ENCODE measurements at places on chromosomes 3 and 15. TPM values are rescaled to one million over a fixed set of nuclear protein-coding genes. Genes with fewer than 3 reads are reported as not detected.

GRCh38 chr15:52716536-52716935 is 37.3 kb upstream of the ATOSA start:
- no peak for DNase-seq

GRCh38 chr15:96254173-96254572 is 76.3 kb upstream of the NR2F2 start:
- no peak for DNase-seq

- DNase-seq: peak; percentile 75
These were observed 235.9 kb downstream of the LPP start for GRCh38 chr3:188389711-188390342.

DNA sequence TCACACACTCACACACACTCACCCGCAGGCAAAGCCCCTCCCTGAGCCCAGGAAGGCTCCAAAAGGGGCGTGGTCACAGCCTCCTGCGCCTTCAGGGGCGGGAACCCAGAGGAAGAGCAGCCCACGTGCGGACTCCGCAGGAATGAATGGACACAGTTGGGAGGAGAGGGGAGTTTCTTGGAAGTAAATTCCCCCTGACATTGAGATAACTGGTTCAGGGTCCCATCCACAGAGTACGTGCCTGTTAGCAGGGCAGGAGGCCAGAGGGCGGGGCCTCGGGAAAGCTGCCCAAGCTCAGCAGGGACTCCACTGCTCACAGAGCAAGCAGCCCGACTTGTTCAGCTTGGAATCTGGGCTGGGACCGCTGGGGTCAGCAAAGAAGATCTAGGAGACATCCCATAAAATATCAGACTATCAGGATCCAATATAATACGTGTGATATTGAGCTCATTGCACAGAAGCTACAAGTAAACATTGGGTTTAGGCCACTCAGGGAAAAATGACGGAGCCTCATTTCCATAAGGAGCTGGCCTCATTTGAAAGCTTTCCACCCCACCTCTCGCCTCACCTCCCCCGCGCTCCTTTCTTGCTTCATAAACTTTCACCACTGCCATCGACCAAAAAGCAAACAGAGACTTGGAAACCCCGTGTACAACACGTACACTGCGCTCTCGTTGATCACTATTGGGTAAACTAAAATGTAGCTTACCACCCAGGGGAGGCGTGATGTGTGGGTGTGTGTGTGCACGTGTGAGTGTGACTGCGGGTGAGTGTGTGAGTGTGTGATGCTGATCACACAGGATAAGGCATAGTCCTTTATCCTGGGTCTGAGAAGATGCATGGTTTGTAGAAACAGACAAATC is 36.0 kb downstream of the TM2D3 start:
- DNase-seq: no peak

DNA sequence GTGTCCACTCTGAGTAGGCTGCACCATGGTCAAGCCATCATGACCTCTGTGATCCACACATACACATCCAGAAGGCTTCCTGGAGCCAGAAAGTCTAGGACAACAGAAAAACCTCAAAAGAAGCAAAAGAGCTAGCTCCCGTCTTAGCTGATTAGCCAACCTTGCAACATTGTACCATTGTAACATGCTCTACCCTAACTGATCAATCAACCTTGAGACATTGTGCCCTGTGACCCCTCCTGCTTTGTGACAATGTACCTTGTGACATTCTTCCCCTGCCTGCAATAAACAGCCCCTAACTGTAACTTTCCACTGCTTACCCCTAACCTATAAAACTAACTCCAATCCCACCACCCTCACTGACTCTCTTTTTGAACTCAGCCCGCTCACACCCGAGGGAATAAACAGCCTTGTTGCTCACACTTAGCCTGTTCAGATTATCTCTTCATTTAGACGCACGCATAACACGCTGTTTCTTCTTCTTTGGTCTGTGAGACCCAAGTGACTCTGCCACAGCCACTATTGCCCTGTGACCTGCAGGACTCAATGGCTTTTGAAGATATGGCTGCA is 1104.6 kb downstream of the OTOL1 start:
- no peak for DNase-seq

DNA sequence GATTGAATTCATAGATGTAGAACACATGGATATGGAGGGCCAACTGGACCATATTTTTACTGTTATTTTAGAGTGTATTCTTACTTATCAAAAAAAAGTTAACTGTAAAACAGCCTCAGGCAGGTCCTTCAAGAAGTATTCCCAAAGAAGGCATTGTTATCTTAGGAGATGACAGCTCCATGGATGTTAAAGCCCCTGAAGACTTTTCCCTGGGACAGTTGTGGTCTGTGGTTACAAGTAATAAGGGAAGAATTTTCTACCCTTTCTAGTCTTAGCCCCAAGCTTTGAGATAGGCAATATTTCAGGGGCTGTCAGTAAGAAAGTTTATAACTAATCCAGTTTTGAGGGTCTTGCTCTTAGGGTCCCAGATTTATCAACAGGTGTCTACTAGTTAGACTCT is 62.5 kb downstream of the LRRC49 start:
- no peak for DNase-seq

GRCh38 chr3:134090031-134090430 is 60.3 kb upstream of the SLCO2A1 start:
- no peak for DNase-seq

- no peak for DNase-seq
These were observed 10.3 kb downstream of the DZIP3 start for GRCh38 chr3:108599677-108600409.

DNA sequence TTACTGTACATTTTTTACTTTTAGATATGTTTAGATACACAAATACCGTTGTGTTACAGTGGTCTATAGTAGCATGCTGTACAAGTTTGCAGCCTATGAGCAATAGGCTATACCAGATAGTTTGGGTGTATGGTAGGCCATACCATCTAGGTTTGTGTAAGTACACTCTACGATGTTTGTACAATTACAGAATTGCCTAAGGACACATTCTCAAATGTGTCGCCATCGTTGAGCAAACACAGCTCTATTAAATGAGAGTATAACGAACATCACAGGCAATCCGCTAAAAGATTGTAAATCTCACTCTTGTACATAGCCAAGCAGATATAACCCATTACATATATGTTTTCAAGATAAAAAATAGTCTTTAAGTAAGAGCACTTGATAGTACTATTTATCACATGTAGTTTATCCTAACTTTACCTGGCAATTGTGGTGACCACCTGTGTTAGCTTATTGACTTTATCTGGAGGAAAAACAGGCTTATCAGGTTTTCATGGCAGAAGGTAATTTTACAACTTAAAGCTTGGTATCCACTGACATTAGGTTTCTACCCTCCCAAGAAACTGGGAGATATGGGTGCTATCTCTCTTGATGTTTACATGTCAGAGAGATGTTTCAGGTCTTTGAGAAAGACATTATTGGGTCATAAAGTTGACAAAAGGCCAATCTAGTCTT is 898.7 kb downstream of the NSUN3 start:
- no peak for DNase-seq

DNA sequence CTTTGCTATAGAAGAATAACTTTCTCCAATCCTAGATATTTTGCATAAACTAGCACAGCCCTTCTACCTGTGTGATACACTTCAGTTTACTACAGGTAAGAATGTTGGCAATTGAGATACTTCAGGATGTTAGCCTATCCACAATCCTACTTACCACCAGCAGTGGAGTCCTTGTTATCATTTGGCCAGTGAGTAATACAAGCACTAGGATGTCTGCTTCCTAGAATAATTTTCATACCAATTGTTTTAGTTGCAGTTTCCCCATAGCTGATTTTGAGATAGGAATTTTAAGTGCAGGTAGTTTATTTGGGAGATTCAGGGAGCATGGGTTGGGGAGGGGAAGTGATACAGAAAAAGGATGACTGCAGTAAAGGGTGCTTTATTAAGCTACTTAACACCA is 147.2 kb downstream of the EPHA6 start:
- DNase-seq: no peak

The MYRIP gene
- total RNA-seq: 9.2 TPM

The CA12 gene
- total RNA-seq: 0.38 TPM

The RPS27L gene
- total RNA-seq: 245 TPM

The KBTBD8 gene
- total RNA-seq: 1.8 TPM

The CFAP100 gene
- total RNA-seq: not detected
